Activated T-helper 2 cell treated with anti-CD3 and anti-CD28 coated beads, Interferon-gamma antibody, Interleukin-2, Interleukin-4, amounts not matched to agents 10 μg/mL and 5 μg/mL and 100 μg/mL, durations not matched to agents 14 hours and 24 hours and 36 hours (primary cell): ENCODE measurements at places on chromosomes 3 and 15.

- no peaks in the 10 kb centered on the region for H3K36me3 ChIP-seq
- H3K27me3 ChIP-seq, result peaks cover 11% of the 10 kb centered on the region
- no peak for DNase-seq
- H3K27ac ChIP-seq, result no peak overlapping the region
- H3K4me3 ChIP-seq, result no peak overlapping the region
Observed at GRCh38 chr3:49181351-49181750, 10.0 kb downstream of the KLHDC8B start.

GRCh38 chr3:188827576-188827975 lies 344.2 kb upstream of the TPRG1 start:
- no peak overlapping the region for H3K27ac ChIP-seq
- no peak overlapping the region for H3K4me3 ChIP-seq
- H3K36me3 ChIP-seq, result no peaks in the 10 kb centered on the region
- no peaks in the 10 kb centered on the region for H3K27me3 ChIP-seq

- peaks cover 69% of the 10 kb centered on the region for H3K4me1 ChIP-seq
- no peak overlapping the region for H3K4me3 ChIP-seq
- no peak for DNase-seq
- peaks cover 81% of the 10 kb centered on the region for H3K36me3 ChIP-seq
- no peak overlapping the region for H3K27ac ChIP-seq
Observed at GRCh38 chr3:33091746-33092145, 5.2 kb downstream of the GLB1 start.

- no peaks in the 10 kb centered on the region for H3K27me3 ChIP-seq
- H3K36me3 ChIP-seq, result peaks cover 93% of the 10 kb centered on the region
- H3K4me1 ChIP-seq, result peaks cover 61% of the 10 kb centered on the region
- peak overlapping the region; percentile 1 for H3K27ac ChIP-seq
- H3K4me3 ChIP-seq, result no peak overlapping the region
Observed at GRCh38 chr3:112346491-112347122, 13.7 kb downstream of the CD200 start.

- DNase-seq, result no peak
- H3K4me1 ChIP-seq, result no peaks in the 10 kb centered on the region
- no peak overlapping the region for H3K27ac ChIP-seq
- H3K36me3 ChIP-seq, result no peaks in the 10 kb centered on the region
Observed at GRCh38 chr3:126777366-126777765, 73.3 kb downstream of the CHCHD6 start.

GRCh38 chr15:26926081-26926480 lies 44.9 kb upstream of the GABRG3 start:
- H3K4me3 ChIP-seq, result no peak overlapping the region
- no peak for DNase-seq
- H3K27me3 ChIP-seq, result no peaks in the 10 kb centered on the region
- no peak overlapping the region for H3K27ac ChIP-seq
- no peaks in the 10 kb centered on the region for H3K4me1 ChIP-seq

GRCh38 chr3:126291537-126291936 lies 65.7 kb downstream of the KLF15 start:
- no peaks in the 10 kb centered on the region for H3K4me1 ChIP-seq
- H3K36me3 ChIP-seq, result no peaks in the 10 kb centered on the region
- no peak overlapping the region for H3K4me3 ChIP-seq
- H3K27ac ChIP-seq, result no peak overlapping the region
- DNase-seq, result no peak

GRCh38 chr3:119492128-119492527 lies 6.2 kb upstream of the TIMMDC1 start:
- no peak for DNase-seq
- no peak overlapping the region for H3K27ac ChIP-seq
- peaks cover 45% of the 10 kb centered on the region for H3K36me3 ChIP-seq
- H3K4me3 ChIP-seq, result no peak overlapping the region
- no peaks in the 10 kb centered on the region for H3K27me3 ChIP-seq
- peaks cover 9% of the 10 kb centered on the region for H3K4me1 ChIP-seq

DNA sequence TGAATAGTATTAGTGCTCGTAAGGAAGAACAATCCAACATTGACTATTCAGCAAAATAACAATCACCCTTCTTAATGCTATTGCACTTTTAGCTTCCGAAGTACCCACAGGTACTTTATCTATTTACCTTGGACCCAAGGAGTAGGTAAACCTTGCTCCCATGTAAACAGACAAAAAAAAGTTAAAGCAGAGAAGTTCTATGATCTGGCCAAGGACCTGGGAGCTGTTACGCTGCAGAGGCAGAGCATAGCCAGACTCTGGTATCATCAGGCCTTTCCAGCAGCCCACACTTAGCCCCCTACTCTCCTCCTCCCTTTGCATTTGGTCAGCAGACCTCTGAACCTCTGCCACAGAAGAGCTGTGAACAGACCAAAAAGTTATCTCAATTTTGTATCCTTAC lies 130.3 kb upstream of the TPM1 start:
- no peak overlapping the region for H3K4me3 ChIP-seq
- DNase-seq, result no peak
- H3K27me3 ChIP-seq, result peaks cover 6% of the 10 kb centered on the region
- H3K27ac ChIP-seq, result no peak overlapping the region
- H3K36me3 ChIP-seq, result no peaks in the 10 kb centered on the region
- H3K4me1 ChIP-seq, result no peaks in the 10 kb centered on the region

- no peak overlapping the region for H3K27ac ChIP-seq
- DNase-seq, result no peak
- no peaks in the 10 kb centered on the region for H3K36me3 ChIP-seq
- H3K27me3 ChIP-seq, result peaks cover 26% of the 10 kb centered on the region
- H3K4me3 ChIP-seq, result no peak overlapping the region
Observed at GRCh38 chr3:187296911-187297310, 5.4 kb upstream of the MASP1 start.

DNA sequence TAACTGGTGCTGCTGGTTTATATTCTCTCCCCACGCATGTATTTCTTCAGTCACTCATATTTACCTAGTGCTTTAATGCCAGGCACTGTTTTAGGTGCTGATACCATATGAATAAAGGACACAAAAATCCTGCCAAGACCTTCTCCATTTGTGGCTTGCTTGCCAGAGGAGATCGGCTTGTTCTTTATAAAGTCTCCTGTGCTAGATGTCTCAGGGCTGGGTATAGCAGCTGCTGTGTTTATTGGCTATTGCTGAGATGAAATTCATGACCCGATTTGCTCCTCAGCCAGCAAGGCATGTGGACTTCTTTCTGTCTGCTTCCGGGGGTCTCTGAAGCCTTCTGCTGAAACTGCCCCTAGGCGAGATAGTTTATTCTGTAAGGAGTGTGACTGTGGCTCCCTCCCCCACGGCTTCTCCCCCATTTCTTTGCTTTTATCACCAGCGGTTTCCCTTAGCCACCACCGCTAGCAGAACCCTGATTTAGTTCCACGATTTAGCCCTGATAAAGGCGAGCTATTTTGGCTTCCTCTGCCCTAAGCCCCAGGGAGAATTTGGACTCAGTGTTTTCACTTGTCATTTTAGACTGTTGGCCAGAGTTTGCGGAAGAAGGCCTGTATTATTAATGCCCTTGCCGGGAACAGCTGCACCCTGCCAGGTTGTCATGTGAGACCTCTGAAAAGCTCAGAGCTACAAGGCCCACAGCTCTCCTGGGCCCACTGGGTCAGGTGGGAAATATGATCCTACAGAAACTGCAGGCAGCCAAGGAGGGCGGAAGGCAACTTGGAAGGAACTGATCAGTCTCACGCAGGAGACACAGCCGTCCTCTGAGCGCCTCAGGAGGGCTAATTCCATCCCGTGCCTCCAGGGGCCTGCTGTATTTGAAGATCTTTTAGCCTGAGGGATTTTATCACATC lies 46.8 kb downstream of the ST6GAL1 start:
- H3K27ac ChIP-seq, result no peak overlapping the region
- no peaks in the 10 kb centered on the region for H3K27me3 ChIP-seq
- H3K4me1 ChIP-seq, result peaks cover 13% of the 10 kb centered on the region

- no peak for DNase-seq
- H3K36me3 ChIP-seq, result no peaks in the 10 kb centered on the region
- no peak overlapping the region for H3K4me3 ChIP-seq
Observed at GRCh38 chr3:53973905-53974304, 82.2 kb upstream of the SELENOK start.

DNA sequence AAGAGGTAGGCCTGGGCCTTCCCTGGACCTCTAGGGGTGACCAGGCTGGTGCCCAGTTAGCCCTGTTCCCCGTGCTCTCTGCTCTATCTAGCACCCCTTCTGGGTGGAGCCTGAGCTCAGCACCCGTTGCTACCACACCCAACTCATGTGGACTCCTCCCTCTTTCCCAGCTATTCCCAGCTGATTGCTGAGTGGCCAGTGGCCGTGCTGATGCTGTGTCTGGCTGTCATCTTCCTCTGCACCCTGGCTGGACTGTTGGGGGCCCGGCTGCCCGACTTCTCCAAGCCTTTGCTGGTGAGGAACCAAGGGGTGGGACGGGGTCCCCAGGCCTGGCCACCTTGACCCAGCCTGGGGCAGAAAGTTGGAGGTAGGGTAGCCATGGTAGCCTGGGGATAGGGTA lies 6.2 kb downstream of the DISP2 start:
- no peak overlapping the region for H3K27ac ChIP-seq
- H3K36me3 ChIP-seq, result no peaks in the 10 kb centered on the region
